ENCODE measurements at places on chromosomes 1 and 21.

DNA sequence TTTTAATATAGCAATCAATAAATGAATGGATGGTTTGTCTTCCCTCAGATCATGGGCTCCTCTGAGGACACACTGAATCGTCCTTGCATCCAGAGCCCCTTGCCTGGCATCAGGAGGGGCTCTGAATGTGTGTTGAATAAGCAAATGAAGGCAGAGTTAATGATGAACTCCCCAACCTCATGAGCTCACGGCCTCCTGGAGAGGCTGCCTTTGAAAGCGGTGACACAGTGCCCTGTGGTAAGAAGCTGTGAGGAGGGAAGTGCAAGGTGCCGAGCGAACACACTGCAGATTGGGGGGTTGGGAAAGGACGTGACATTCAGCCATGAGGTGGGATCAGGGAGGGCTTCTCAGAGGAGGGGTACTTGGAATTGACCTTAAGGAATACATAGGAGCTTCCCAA lies 3.2 kb upstream of the PARS2 start:
- no peak for DNase-seq

GRCh38 chr1:212470059-212470458 lies 37.3 kb downstream of the NENF start:
- peak; percentile 86 for DNase-seq

DNA sequence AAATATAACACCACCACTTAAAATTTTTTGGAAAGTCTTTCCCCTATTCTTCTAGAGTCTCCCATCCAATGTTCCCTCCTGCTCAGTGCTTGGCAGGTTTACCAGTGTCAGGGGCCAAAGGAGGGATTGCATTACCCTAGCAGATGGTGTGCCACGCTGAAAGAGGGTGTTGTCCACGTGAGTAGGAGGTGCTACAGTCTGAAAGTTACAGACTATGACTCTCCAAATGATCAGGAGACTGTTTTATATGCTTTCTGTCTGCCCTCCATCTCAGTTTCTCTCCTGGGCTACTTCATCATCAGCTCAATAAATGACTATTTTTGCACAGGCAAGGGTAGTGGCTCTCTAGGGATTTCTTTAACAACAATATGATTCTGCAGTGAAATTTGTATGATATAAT lies 31.3 kb upstream of the ANGPTL7 start:
- no peak for DNase-seq

- peak; percentile 65 for DNase-seq
Measured at GRCh38 chr1:233543338-233544255, 70.3 kb upstream of the KCNK1 start.

DNA sequence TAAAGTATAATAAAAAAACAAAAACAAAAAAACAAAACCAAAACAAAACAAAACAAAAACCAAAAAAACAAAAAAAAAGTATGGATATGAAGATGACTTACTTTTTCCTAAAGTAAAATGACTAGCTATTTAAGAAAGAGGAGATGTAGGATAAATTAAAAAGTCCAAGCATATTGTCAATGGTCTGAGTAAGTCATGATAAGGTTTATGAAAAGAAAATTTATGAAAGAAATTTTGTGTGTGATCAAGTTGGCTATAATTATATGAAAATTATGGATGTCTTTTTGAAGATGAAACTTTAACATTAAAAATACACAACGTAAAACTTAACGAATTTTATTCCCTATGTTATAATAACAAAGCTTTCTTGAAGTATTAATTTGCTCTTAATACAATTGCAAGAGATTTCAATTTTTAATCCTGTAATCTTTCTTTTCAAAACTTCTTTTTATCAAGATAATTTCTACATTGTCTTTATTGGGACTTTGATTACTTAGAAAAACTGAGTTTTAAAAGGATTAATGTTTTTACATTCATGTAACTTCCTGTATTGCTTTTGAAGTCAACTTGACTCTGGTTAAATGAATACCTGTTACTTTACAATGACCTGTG lies 200.9 kb upstream of the IVNS1ABP start:
- no peak for DNase-seq

- DNase-seq: peak; percentile 83
Measured at GRCh38 chr1:27122652-27123051, 32.3 kb downstream of the SLC9A1 start.

- no peak for DNase-seq
Measured at GRCh38 chr1:221440658-221441057, 301.2 kb downstream of the DUSP10 start.

- DNase-seq: no peak
Measured at GRCh38 chr1:229495782-229496181, 12.4 kb downstream of the NUP133 start.

- DNase-seq: no peak
Measured at GRCh38 chr1:213844632-213845031, 143.1 kb upstream of the PROX1 start.

- no peak for DNase-seq
Measured at GRCh38 chr1:185488808-185489207, 171.8 kb upstream of the IVNS1ABP start.

GRCh38 chr1:117810553-117810952 lies 118.9 kb downstream of the GDAP2 start:
- DNase-seq: no peak

GRCh38 chr1:170863621-170864020 lies 71.7 kb upstream of the MROH9 start:
- no peak for DNase-seq

GRCh38 chr1:48524892-48525467 lies 53.0 kb upstream of the SPATA6 start:
- DNase-seq: no peak

GRCh38 chr1:116664978-116665371 lies 2.6 kb downstream of the IGSF3 start:
- DNase-seq: no peak

DNA sequence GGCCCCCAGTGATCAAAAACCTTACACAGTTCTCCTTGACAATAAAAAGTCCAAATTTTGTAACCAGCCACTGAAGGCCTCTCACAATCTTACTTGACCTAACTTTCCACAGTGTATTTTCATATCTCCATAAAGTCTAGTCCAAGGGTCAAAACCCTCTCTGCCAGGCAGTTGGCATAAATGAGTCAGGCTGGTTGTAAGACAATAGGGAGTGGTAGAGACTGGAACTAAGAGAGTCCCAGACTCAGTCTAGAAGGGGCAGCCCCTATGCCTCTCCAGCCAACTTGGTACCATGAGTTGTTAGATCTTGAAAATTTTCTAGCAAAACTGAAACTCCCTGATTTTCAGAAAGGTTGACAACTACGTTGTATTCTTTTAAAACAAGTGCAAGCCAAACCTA lies 21.0 kb downstream of the KIF21B start:
- DNase-seq: no peak

DNA sequence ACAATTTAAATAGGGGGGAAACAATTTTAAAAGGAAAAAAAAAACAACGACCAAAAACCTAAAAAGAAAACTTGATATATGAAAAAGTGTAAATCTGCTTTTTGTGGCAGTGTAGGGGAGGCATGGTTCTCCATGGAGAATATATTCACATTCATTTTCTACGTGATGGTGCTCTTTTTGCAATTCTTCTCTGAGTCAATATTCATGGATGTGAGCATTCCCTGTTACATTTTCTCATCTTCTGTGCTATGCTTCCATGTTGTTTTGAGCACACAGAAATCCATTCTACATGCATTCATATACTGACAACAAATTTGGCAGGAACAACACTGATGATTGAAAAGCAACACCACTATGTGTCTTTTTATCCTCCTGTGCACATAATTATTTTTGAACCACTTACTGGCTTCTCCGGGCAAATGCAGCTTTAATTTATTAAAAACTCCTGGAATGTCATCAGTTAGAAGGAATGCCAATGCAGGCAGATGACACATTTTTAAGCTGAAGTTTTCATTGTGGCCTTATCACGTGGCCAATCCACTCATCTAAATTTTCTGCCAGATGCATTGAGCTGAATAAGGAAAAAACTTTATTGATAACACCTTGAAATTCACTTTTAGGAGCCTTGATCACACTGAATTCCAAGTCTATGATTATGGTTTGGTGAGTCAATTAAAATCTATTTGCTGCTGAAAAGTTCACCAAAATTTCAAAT lies 590.6 kb downstream of the NUF2 start:
- DNase-seq: no peak

DNA sequence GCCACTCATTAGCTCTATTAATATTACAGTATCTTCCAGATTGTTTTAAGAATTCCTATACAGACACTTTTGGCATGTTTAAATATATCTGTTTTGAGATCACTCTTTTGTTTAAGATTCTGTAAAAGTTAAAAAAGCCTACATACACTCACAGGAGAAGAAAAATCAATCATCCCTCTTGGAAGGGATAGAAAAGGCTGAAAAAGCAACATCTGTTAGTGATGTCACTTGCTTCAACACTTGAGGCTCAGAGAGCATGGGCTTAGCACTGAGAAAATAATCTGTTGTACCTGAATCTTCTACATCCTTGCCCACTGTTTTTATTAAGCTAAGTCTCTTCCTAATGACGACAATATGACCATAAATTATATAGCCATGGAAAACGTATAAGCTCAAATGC lies 127.0 kb downstream of the ZP4 start:
- no peak for DNase-seq

- DNase-seq: no peak
Measured at GRCh38 chr1:216073793-216074595, 349.3 kb downstream of the USH2A start.

DNA sequence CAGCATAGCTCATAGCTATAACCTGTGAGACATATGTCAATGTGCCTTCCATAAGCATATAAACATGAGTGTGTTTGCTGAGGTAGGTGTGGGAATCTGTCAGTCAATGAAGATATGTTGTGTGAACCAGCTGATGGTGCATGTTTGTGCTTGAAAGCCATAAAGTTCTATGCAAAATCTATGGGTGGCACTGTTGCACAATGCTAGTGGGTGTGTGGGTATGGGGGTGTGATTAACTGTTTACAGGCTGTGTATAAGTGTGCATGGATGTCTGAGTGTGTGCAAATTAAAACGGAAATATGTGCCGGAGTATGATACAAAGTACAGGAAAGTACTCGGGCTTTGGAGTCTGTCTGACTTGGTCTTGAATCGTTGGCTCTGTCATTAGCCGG lies 1.0 kb upstream of the ATP2B4 start:
- DNase-seq: no peak

- no peak for DNase-seq
Measured at GRCh38 chr1:199282751-199283305, 644.0 kb downstream of the PTPRC start.

DNA sequence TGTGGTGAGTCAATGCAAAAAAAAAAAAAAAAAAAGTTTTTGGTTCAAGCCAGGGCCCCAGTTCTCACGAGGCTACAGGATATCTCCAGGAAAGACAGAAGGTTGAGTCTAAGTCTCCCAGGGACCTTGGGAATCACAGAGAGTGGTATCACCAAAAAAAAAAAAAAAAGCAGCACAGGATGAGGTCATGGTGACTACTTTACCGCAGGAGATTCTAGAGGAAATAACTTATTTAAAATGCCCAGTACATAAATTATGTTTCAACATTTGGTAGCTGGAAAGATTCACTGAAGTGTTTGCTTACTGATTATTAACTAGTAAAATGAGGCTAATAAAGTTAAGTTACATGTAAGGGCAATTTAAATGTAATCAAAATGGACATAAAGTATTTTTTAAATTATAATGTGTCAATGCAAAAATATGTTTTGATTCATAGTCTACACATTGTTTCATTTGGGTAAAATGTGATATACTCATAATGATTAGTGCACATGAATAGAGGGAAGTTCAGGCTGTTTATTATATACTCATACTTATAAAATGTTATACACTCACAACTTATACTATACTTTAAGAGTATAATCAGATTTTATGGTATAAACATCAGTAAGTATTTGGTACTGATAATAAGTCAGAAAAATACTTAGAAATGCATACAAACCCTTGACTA lies 84.1 kb downstream of the PLPPR5 start:
- DNase-seq: no peak

- DNase-seq: no peak
Measured at GRCh38 chr1:9311029-9311428, 18.3 kb downstream of the SPSB1 start.

DNA sequence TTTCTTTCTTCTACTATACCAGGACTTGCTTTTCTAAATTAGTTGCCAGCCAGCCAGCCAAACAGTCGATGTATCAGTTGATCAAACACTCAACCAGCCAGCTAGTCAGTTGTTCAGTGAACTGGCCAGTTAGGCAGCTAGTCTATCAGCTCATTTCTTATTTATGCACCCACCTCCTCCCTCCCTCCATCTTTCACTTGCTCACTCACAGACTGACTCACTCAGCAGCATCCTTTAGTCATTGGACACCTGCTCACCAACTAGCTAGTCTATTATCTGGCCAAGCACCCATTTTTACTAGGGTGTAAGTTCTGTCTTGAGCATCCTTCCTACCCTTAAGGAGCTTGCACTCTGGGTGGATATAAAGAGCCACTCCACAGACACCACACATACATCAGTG lies 5.9 kb upstream of the SPRR4 start:
- no peak for DNase-seq

DNA sequence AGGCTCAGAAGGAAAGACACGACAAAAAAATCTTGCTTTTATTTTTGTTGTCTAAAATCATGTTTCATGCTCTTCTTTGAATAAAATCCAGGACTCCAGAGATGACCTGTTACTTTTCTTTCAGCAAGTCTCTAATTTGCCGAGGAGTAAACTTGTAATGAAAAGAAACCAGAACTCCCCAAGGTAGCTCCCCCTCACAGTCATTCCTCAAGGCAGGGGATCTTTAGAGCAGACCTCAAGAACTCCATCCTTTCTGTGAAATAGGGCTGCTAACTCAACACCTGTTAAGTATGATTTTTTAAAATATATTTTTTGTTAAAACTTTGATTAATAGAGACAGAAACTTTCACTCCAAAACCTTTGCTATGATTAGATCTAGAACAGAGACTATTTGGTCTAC lies 82.7 kb upstream of the ABCD3 start:
- no peak for DNase-seq

GRCh38 chr1:8122477-8123407 lies 96.6 kb upstream of the ERRFI1 start:
- no peak for DNase-seq

DNA sequence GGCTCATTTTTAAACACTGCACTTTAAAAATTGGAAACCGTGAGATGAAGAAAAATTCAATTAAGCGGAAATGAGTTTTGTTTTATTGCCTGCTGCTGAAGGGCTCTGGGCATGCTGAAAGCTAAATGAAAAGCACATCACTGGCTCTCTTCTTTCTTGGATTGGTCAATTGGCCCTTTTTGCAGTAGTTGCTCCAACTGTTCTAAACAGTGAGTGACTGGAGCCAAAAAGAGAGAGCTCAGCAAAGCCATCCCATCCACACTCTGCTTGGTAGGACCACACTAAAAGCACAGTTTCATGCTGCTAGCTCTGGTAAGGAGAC lies 48.1 kb downstream of the LHX4 start:
- DNase-seq: no peak

DNA sequence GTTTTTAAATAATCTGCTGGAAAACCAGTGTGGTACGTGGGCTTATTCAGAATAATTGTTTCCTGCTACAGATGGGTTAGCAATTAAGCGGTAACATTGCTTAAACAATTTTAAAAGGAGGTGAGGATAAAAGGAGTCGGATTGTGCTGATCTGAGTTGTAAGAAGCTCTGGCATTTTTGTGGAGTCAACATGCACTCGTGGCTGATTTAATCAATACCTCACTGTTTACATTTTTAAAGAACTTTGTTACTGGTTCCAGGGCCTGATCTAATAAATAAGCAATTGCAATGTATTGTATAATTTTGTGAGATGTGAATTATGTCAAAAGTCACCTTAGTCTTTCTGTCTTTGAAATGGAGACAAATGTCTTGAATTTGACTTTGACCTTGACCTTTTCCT lies 474.0 kb downstream of the SETD4 start:
- no peak for DNase-seq

GRCh38 chr1:67711855-67712212 lies 26.8 kb downstream of the GADD45A start:
- no peak for DNase-seq

GRCh38 chr1:235421751-235422150 lies 54.5 kb downstream of the TBCE start:
- no peak for DNase-seq
